ENCODE measurements at places on chromosomes 4 and X. TPM values are rescaled to one million over a fixed set of nuclear protein-coding genes. Genes with fewer than 3 reads are reported as not detected.

The SSX2B gene
- total RNA-seq = not detected

The KLHL4 gene
- not detected for total RNA-seq

The RNF212 gene
- not detected for total RNA-seq

The UGT2B10 gene
- total RNA-seq = not detected

DNA sequence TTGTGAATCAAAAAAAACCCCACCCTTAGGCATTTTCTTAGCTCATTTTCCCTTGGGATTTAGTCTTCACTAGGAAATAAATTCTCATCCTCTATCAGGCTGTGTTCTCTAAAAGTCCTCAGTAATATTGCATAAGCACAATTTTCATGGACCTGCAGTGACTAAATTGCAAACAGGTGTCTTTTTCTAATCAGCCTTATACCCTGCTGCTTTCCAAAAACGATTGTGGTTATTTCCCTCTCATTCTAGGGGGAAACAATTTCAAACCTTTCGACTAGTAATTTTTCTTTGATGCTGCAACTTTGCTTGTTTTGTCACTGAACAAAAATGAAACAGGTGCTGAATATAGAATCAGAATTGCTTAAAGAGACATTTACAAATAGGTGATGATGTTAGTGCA is 549.9 kb downstream of the PDHA2 start:
- no peak for DNase-seq

- DNase-seq = no peak
Measured at GRCh38 chrX:26511589-26512363, 295.8 kb downstream of the MAGEB5 start.

The CXorf49 gene
- not detected for total RNA-seq

DNA sequence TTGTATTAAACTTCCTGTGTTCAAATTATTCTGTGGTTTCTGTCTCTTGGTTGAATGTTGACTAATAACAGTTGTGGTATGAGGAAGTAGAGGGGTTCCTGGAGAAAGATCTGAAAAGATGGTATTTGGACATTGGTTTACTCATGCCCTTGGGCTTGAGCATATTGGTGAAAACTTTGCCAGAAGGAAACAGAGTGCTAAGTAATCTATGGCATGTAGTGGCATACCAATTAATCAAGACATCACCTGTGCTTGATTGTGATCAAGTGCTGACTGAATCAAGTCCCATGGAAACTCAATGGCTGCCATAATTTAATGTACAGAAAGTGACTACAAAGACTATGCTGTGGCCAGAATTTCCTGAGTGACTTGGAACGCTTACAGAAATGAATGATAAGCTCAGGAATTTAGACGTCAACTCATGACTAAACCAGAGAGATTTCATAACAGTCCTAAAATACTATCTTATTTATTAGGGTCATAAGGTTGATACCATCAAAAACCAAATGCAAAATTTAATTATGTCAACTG is 2062.9 kb downstream of the ARAP2 start:
- DNase-seq = no peak

DNA sequence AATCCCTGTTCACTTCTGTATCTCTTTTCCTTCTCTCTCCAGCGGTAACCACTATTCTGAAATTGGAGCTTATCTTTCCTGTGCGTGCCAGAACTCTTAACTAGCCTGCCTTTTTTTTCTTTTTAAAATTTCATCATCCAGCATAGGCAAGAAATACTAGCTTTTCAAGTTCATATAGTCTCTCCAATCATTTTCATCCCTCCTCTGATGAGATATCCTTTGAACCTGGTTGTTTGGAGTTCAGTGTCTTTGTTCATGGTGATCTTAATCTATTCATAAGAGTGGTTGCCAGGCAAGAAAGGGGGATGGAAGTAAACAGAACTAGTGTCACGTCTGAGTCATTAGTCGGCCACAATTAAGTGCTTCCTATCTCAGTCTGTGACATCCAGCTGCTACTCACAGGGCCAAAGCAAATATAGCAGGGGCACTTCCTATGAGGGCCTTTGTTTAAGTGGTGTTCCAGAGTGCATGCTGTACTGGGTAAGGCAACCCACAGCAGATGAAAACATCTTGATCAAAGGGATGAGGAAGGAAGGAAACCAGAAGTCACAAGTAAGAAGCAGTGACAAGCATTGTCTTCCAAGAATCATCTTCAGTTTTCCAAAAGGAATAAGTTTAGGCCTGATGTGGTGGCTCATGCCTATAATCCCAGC is 56.4 kb upstream of the XIAP start:
- no peak for DNase-seq

DNA sequence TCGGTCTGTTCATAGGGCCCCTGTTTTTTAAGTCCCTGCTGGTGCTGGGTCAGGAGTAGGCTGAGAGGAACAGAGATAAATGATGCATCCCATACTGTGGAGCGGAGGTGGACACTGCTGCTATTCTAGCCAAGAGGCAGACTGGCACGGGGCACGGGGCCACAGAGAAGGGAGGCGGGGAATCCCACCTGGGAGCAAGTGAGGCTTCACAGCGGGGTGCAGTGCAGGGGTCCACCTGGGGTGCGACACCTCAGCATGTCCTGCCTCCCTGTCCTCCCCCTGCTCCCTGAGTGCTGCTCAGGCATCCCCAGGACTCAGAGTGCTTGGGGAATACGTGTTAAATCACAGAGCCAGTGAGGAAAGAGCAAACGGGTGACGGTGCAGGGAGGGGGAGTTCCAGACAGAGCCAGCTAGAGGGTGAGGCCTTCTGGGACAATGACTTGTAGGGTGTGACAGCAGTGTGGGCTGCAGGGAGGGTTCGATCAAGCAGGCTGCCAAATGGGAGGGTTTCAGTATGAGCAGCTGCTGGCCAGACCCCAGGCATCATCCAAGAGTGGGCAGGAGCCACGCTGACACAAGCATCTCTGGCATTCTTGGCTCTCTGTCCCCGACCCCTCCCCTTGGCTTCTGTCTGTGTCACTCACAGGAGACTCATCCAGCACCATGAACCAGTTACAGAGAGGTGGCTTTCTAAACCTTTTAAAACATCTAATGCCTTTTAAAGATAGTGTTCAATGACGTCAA is 13.7 kb upstream of the HTRA3 start:
- DNase-seq = no peak

GRCh38 chrX:30888526-30889146 is 418 bp downstream of the TAB3 start:
- no peak for DNase-seq

DNA sequence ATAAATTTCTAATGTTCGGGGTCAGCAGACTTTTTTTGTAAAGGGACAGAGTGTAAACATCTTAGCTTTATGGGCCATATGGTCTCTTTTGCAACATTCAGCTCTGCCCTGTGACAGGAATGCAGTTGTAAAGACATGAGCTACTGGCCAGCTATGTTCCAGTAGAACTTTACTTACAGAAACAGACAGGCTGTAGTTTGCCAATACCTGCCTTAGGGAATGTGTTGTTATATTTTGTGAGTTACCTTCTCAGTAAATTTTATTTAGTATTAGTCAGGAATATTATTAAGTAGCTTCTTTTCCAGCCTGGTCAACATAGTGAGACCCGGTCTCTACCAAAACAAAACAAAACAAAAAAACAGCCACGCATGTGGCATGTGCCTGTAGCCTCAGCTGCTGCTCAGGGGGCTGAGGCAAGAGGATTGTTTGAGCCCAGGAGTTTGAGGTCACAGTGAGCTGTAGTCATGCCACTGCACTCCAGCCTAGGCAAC is 48.7 kb downstream of the HTT start:
- DNase-seq = no peak

GRCh38 chr4:144288011-144288903 is 147.7 kb upstream of the GYPA start:
- DNase-seq = no peak

- no peak for DNase-seq
Measured at GRCh38 chrX:155070038-155070437, 898 bp downstream of the CMC4 start.

- no peak for DNase-seq
Measured at GRCh38 chr4:83268491-83268890, 16.1 kb downstream of the COQ2 start.

DNA sequence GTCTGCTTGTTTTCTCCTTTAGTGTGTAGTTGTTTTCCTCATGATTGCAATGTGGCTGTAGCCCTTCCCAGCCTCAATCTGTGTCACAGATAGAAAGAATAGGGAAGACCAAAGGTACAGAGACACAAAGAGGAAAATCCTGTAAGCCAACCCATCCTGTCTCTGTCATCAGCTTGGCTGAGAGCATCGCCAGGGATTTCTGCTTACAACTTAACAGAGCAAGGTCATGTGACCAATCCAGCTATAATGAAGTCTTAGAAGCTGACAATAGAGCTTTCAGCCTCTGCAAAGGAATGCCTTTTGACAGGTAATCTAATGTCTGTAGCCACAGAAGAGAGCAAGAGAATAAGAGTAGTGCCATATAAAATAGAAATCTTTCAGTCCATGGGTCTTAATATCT is 1598.0 kb upstream of the AGA start:
- DNase-seq = no peak

- no peak for DNase-seq
Measured at GRCh38 chr4:159677521-159677920, 574.6 kb downstream of the RAPGEF2 start.

DNA sequence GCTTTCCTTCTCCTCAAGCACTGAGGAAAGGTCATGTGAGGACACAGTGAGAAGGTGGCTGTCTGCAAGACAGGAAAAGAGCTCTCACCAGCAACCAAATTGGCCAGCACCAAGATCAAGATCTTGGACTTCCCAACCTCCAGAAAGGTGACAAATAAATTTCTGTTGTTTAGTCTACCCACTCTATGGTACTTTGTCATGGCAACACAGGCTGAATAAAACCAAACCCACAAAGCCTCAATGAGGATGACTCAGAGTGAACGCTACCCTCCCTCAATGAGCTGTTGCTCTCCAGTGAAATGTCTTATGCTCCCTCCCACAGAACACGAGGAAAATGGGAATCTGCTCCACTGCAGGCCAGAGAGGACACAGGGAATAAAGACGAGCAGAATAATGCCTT is 244.1 kb downstream of the RAB28 start:
- no peak for DNase-seq

DNA sequence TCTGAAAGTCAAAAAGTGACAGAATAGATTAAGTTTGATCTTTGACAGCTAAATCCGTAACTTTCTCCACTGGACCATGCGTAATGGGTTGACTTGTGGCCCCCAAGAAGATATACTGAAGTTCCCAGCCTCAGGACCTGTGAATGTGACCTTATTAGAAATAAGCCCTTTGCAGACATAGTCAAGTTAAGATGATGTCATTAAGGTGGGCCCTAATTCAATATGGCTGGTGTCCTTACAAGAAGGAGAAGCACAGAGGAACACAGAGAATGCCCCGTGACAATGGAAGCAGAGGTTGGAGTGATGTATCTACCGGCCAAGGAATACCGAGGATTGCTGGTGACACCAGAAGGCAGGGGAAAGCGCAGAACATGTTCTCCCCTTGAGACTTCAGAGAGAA is 14.4 kb downstream of the ENPP6 start:
- no peak for DNase-seq

- DNase-seq = no peak
Measured at GRCh38 chr4:76059750-76060149, 14.8 kb upstream of the ART3 start.

GRCh38 chrX:110954428-110955100 is 141.4 kb upstream of the PAK3 start:
- no peak for DNase-seq

GRCh38 chrX:23666282-23666681 is 1.0 kb upstream of the PRDX4 start:
- DNase-seq = no peak

GRCh38 chr4:172666711-172667368 is 501.8 kb upstream of the GALNT7 start:
- no peak for DNase-seq

GRCh38 chr4:124806403-124806802 is 93.9 kb upstream of the ANKRD50 start:
- DNase-seq = no peak

DNA sequence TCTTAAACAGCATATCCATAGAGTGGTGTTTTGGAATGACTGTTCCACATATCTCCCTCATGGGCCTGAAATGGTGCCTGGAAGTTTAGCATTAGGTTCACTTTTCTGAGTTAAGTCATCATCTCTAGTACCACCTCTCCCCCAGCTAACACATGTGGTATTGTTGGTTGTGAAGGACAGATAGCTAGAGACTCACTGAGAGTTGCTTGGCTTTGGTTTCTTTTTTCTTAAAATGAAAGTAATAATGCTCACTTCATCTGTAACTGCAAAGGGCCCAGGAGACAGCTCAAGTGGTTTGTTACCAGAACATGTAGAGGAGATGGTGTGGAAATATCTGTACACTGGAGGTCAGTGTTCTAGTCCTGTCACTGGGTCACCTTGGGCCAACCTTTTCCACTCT is 90.9 kb downstream of the EFNB1 start:
- DNase-seq = no peak

DNA sequence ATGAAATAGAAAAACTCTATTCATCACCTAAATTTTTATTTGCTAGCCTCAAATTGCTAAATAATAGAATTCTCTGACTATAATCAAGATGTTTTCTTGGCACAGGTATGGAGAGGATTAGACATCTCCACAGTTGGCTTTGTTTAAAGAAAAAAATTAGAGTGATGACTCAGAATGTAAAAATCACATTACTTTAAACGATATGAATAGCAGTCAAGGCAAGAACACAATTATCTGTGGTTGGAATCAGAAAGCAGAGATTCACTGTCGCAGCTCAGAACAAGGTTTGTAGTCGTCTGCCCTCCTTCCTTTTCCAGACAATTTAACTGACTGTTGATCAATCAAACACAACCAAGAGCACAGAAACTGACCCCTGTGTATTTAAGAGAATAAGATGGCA is 32.2 kb upstream of the CCKAR start:
- no peak for DNase-seq

- no peak for DNase-seq
Measured at GRCh38 chr4:188015025-188015940, 19.7 kb downstream of the ZFP42 start.

DNA sequence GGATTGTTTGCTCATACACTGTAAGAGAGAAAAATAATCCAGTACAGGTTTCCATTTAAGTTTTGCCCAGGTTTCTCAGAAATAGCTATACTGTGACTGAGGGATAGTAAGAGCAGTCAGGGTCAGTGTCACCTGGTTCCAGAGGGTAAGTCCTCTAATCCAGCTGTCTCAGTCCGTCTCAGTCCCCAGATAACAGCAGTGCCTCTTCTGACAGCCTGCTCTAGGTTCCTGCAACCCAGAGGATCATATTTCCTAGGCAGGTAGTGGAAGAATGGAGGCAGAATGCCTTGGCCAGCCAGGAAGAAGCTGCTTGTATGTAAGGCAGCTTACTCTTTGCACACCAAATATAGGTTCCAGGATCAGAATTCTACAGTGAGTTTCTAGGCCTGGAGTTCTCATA is 22.6 kb upstream of the GNRHR start:
- DNase-seq = no peak

- no peak for DNase-seq
Measured at GRCh38 chrX:2627272-2627867, 63.7 kb upstream of the CD99 start.

- no peak for DNase-seq
Measured at GRCh38 chrX:54306379-54306778, 51.5 kb downstream of the WNK3 start.

GRCh38 chr4:187070158-187070557 is 346.5 kb upstream of the FAT1 start:
- DNase-seq = no peak

- peak; percentile 57 for DNase-seq
Measured at GRCh38 chr4:3387154-3387942, 54.4 kb upstream of the HGFAC start.

- DNase-seq = no peak
Measured at GRCh38 chr4:147117431-147117830, 171.8 kb upstream of the TTC29 start.

Data from GM12878 (cell line).